ENCODE measurements at places on chromosomes 3 and 15. TPM values are rescaled to one million over a fixed set of nuclear protein-coding genes. Genes with fewer than 3 reads are reported as not detected.

DNA sequence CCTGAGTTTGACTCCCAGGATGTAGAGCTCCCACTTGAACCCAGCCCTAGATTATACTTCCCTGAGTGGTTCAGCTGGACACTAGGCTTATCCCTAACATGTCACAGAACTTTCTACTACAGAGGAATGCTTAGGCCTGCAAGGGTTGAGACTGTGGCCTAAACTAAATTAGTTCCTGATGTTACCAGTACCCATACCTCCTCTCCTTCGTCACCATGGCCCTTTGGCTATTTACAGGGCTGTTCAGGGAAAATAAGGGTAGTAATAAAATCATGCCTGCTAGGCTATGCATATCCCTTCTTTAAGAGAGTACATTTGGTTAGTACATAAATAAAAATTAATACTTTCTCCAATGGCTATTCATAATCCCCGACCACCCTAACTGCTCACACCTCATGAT, 356.4 kb upstream of the RASGRP1 start:
- DNase-seq = no peak

- DNase-seq = no peak
Measured at GRCh38 chr3:9397906-9398699, 688 bp downstream of the SETD5 start.

- no peak for DNase-seq
Measured at GRCh38 chr3:45516829-45517228, 77.7 kb upstream of the LIMD1 start.

GRCh38 chr3:28598165-28598564, 249.5 kb upstream of the AZI2 start:
- no peak for DNase-seq

GRCh38 chr15:62521396-62521795, 356.3 kb upstream of the C2CD4B start:
- DNase-seq = no peak

DNA sequence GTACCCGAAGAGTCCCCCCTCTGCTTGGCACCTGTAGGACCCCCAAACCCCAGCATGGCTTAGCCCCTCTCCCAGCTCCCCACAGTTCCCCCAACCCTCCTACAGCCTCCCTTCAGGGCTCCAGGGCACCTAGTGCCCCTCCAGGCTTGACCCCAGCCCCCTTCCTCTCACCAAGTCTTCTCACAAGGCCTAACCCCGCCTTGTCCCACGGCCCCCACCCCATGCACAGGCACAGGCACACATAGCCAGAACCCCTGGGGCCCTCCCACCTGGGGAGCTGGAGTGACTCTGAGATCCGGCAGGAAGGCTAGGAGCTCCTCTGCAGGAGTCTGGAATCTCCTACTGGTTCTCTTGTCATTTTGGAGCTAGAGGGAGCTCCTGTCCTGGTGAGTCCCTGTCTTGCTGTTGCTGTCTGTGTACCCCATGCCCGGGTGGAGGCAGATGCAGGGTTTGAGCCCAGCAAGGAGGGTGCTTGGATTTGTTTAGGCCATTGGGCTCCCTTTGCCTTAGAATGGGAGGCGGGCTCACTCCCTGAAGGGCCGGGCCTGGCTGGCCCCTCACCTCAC, 39.6 kb downstream of the KLF13 start:
- peak; percentile 78 for DNase-seq

- DNase-seq = no peak
Measured at GRCh38 chr15:67883234-67883773, 43.5 kb upstream of the RNU6-1 start.

DNA sequence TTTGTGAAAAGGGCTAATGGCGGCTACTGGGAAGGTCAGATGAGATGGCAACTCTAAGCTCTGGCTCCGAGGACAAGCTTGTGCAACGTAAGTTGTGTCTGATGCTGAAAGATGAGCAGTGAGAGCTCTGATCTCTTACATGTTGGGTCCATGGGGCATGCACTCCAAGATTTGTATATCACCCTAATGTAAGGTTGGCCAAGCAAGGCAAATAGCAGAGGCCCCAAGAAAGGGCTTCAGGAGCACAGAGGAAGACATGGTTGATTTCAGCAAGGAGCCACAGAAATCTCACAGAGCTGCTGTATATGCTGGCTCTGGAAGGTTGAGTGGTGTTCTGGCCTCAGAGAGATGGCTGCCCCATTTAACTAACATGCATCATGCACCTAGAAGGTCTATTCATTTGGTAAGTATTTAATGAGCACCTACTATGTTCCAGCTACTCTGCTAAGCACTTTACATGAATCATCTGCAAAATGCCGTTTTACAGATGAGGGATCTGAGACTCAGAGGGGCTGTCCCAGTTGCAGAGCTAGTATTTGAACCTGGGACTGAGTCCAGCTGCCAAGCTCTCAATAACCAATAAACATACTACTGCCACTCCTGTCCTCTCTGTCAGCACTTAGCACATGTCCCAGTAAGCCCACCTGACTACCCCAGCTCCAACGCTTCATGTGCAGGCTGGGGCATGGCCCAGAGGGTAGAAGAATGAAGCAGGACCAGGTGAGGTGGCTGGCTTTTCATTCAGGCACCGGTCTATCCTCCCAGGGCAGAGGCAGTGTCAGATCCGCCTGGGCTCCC, 27.8 kb upstream of the ATP2B2 start:
- no peak for DNase-seq

DNA sequence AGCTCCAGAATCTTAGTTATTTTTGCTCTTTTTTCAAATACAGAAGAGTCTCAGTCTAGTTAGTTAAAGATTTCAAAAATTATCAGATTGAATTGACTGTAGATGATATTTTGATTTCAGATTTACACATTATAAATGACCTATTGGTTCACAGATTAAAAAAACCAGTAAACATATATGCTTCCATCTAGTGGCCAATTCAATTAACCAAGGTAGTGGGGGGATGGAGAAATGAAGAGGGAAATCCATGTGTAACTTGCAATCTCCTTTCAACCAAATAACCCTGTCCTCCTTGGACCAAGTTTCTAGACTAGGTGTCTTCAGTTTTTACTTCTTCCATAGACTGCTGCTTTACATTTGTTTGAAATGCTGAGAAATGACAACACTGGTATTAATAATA, 789.8 kb downstream of the ROBO1 start:
- DNase-seq = no peak

DNA sequence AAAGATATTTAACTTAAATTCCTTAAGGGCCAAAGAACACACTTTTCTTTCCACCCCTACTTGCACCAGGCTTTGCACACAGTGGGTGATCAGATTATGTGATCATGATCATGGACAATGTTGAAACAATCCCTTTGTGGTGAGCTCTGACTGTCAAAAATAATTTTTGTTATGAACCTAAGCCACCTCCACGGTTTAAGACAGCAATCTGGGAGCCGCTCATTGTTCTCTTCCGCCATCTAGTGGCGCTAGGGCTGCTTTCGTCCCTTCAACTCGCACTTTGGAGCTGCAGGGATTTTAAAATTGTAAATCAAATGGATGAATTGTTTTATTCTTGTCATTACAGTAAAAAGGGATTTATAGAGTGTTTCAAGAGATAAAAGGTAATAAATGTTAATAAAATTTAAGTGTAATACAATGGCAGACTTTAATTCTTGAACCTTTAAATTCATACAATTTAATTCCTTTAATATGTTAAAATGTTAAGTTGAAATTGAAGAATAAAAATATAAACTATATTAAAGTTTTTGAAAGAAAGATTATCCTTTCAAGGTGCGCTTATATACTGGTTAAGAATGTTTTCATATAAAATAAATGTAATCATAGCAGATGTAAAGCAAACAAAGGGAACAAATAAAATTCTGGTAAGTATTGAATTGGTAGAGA, 45.3 kb upstream of the ARL6 start:
- peak; percentile 39 for DNase-seq

DNA sequence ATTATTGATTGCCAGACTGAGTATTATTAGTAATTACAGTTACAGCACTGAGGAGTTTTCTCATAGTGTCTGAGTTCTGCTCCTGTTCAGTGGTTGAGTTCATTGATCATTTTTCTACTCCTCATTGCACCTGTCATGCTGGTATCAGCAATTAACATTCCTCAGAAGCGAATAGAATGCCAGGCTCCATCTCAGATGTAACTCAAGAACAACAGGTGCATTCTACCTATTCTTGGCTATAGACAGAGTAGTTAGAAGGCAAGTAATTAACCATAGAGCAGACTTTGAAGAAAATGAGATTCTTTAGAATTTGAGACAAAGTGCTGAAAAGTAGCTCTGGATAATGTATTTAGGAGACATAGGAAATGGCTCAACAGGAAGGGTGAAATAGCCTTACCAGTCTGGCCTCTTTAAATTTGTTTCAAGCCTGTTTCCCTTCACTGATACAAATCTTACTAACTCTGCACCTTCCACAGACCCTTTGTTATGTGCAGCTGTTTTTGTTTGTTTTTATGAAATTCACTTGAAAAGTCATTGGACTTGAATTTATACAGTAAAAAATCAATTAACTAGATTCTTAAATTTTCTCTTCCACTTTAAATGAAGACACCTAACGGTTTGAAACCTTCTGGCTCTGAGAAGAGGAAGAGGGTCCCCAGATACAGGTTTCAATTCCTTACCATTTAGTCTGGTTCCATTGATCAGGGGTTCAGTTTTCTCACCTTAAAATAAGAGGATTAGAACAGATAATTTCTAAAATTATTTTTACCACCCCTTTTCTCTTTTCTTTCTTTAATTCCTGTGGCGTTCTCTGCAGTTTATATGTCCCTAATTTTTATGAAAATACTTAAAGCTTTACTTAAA, 109.6 kb downstream of the FNDC3B start:
- no peak for DNase-seq

DNA sequence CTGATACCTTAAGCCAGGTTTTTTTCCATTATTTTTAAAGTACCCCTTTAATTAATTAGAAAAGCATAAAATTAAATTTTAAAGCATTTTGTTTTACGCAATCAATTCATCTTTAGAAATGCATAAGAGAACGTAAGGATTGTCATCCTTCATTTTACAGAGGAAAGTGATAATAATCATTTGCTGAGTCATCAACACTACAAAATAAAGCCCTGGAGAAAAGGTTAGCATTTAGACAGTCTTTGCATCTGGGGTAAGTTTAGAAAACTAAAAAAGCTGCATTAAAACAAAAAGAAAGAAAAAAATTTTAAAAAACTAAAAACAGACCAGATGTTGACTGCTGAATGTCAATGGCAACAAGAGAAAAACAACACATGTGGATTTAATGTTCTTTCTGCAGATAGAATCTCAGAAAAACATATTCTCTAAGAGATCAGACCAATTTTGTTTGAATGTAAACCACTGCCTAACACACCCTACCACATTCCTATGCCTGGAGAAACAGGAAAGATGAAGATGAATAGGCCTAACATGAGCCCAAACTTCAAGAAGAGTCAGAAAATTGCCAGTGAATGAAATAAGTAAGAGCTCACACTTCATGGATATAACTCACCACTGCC, 59.9 kb downstream of the SUCNR1 start:
- DNase-seq = no peak

DNA sequence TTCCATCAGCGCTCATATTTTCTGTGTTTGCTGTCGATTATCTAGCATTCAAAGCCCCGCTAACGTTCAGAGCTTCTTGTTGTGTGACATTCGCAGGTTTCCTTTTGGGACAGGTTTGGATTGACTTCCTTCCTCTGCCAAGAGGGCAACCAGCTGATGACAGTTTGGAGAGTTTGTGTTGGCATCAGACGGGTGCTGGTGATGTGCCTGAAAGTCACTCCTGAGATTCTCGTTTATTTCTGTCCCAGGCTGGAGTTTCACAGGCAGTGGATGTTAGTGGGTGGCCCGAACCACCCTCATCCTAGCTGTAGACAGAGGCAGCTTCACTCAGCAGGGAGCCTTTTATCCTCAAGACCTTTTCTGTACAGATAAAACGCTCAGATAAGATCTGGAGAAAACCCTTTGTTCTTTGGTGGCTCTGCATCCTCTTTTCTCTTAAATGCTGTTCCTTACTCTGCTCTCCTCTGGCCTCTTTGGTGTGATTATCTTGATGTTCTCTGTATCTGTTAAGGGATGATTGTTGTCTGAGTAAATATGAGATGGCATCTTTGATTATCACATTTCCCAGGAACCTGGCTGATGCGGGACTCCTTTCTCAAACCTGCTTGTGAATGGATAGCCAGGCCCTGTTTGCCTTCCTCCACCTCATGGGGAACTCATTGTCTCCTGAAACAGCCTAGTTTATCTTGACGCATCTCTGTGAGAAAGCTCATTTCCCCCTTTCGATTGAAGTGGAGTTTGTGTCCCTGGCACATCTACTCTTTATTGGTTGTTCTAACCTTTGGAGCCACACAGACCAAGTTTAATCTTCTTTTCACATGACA, 35.9 kb downstream of the CGNL1 start:
- DNase-seq = no peak

DNA sequence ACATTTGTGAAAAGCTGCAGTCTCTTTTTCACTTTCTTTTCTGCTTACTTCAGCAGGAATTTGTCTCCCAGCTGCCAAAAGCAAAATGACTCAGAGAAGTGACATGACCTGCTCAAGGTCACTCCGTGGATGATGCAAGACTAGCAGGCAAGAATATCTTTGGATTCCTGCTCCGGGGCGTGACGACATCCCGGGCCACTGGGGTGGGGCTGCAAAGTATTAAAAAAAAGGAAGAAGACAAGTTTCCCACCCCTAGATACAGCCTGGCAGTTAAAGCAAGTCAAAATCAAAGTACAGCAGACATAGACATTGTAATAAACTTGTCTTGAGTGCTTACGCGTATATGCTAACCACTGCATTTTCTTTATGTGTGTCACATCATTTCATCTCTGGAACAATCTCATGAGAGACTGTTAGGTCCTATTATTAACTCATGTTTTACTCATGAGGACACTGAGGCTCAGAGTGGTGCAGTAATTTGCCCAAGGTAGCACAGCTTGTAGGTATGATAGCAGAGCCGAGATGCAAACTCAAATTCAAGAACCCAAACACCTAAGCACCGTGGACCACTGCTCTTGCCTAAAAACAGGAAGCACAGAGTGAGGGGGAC, 485.2 kb upstream of the PROK2 start:
- DNase-seq = peak; percentile 77

DNA sequence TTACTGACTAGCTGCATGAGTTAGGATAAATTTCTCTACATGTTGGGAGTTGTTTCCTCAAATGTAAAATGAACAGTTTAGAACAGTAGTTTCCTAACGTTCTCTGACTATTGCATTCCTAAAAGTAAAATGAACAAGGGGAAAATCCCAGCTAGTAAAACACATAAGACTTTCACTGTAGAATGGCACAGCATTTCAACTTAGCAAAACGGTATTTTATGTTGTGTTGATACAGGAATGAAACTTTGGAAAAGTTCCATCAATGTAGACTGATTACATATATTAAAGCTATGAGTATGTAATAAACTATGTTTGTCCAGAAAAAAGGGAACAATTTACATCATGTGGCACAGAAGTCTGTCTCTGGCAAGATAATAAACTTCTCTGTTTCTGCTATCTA, 297.4 kb upstream of the EPHA3 start:
- no peak for DNase-seq

ZNF774 gene
- total RNA-seq = 1.8 TPM

ALDH1A3 gene
- 61.6 TPM for total RNA-seq

LRRC28 gene
- 32.6 TPM for total RNA-seq

Data from osteoblast (primary cell).